Foreskin melanocyte (primary cell): ENCODE measurements at places on chromosomes 1 and 21.

DNA sequence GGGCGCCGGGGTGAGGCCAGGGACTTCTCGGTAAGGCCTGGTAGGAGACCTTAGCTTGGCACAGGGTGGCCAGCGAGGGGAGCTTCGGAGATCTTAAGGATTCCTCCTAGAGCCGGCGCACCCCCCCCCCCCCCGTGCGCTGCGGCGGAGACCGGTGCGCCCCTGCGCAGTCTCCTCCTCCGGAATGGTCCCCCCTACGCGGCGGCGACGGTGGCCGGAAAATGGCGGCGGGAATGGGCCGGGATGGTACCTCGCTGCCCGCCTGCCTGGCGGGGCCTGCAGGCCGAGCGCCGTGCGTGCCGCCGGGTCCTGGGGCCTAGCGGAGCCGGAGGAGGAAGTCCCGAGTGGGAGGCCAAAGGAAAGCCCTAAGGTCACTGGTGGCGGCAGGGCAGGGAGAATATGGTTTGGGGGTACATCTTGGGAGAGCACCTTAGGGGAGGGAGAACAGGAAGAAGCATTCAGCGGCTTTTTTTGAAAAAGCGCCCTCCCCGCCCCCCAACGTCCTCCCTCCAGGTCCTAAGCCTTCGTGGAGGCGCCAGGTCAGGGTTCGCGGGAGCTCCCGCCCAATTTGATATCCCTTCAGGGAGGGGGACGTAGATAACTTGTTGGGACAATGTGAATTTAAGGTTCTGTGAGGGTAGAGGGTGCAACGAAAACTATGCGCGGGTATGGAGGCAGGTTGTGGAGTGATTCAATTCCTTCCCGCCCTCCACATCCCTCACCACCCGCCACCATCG lies 429 bp downstream of the SRRM1 start:
- peak; percentile 11 for DNase-seq

DNA sequence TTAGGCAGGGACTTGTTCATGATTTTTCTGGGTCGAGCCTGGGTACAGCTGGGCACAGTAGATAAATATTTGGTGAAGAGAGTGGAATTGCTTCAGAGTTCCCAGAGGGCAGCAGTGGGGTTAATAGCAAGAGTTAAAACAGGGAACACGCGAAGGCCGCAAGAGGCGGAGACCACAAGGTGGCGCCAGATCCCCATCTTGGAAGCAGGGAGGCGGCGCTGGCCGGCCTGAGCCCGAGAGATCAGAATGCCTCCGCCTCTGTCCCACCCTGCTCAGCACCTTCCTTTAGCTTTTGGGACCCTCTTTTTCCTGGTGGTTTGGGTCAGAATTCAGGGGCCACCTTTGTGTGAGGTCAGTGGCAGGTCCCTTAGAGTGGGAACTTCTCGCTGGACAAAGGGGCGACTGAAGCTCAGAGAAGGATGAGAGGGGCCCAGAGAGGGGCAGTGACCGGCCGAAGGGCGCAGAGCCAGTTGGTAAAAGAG lies 6.5 kb upstream of the PADI2 start:
- DNase-seq = peak; percentile 66

DNA sequence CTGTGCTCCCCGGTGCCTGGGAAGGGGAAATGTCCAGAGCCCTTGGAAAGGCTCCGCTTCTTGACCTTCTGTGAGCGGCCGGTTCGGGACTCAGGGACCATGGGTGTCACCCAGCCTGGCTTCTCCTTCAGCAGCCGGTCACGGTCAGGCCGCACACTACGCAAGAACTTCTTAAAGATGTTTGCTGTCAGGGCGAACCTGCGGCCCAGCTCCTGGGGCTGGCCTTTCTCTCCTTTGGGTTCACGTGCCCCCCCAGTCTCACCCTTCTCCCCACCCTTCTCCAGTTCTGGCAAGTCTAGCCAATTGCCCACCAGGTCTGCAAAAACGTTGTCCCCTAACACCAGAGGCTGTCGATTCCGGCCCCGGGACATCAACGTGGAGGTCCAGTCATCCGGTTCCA lies 12.1 kb downstream of the INKA2 start:
- DNase-seq = no peak

GRCh38 chr1:211908453-211908852 lies 77.9 kb upstream of the LPGAT1 start:
- no peak for DNase-seq

GRCh38 chr1:210905365-210905904 lies 228.5 kb downstream of the KCNH1 start:
- DNase-seq = no peak

DNA sequence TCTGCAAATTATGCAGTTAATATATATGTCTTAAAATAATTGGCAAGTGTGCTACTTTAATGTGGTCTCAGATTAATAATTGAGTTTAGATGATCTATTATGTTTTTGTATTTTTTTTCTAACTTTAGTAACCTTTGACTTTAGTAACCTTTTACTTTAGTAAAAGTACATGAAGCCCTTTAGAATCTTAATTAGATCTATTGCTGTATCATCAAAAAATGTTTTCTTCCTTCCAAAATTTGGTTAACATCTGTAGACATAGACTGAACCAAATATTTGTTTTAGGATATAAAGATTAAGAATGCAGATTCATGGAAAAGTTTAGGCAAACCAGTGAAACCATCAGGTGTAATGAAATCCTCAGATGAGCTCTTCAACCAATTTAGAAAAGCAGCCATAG lies 25.7 kb upstream of the EPHX4 start:
- no peak for DNase-seq

DNA sequence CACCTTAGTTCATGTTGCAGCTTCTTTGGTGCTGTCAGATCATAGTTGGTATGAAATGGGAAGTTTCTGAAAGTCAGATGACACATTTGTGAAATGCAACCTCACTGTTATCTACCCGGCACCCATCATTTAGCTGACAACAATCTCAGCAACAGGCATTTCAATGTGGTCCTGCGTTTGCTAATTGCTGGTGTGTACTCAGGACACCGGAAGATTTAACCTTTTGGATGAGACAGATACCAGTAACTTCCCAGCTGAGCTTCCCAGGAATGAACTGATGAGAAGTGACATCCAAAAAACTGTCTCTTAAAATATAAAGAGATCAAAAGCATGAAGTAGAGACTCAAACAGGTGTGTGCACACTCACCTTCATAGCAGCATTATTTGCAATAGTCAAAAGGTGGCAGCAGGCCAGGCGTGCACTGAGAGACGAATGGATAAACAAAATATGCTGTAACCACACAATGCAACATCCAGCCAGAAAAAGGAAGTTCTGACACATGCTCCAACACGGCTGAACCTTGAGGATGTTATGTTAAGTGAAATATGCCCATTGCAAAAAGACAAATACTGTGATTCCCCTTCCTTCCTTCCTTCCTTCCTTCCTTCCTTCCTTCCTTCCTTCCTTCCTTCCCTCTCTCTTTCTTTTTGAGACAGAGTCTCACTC lies 7.9 kb upstream of the CLDN14 start:
- no peak for DNase-seq

GRCh38 chr1:20100632-20101355 lies 18.5 kb downstream of the PLA2G2D start:
- DNase-seq = peak; percentile 47

GRCh38 chr1:184074383-184074782 lies 22.9 kb downstream of the TSEN15 start:
- DNase-seq = no peak

DNA sequence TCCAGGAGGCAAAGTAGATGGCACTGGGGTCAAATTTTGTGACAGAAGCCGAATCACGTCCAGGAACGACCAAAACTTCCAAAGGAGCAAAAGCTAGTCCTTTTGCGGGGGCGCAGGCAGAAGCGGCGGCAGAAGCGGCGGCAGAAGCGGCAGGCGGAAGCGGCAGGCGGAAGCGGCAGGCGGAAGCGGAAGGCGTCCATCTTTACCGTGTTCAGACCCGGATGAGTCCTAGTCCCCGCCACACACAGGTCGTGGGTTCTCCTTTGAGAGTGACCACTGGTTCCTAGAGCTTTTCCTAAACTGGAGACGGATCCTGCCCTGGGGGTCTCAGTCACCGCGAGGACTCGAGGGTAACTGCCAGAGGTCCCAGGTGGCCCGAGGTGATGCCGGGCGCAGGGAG lies 53.6 kb downstream of the POFUT2 start:
- no peak for DNase-seq

DNA sequence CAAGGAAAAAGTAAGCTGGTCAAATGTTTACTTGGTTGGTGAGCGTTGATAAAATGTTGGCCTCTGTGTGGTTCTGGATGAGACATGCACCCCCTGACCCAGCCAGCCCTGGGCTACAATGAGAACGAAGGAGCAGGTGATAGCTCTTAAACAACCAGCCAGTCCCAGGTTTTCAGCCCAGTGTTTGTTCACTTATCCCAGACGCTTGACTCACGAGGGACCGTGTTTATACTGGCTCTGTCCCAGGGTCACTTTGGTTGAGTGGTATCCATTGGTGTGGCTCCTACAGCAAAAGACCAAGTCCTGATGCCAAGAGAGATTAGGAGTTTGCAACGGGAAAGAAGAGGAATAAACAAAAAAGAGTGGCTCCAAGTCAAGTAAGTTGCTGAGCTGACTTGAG lies 86.9 kb downstream of the KCNJ15 start:
- no peak for DNase-seq

GRCh38 chr1:244388961-244389360 lies 62.7 kb downstream of the ADSS2 start:
- peak; percentile 5 for DNase-seq

GRCh38 chr1:63918418-63918945 lies 144.7 kb downstream of the ROR1 start:
- no peak for DNase-seq

GRCh38 chr21:44496564-44497550 lies 41.5 kb downstream of the LRRC3 start:
- DNase-seq = no peak

- DNase-seq = peak; percentile 9
Observed at GRCh38 chr1:53278298-53278725, 40.0 kb upstream of the MAGOH start.

GRCh38 chr1:218361298-218362065 lies 16.3 kb downstream of the TGFB2 start:
- DNase-seq = no peak

DNA sequence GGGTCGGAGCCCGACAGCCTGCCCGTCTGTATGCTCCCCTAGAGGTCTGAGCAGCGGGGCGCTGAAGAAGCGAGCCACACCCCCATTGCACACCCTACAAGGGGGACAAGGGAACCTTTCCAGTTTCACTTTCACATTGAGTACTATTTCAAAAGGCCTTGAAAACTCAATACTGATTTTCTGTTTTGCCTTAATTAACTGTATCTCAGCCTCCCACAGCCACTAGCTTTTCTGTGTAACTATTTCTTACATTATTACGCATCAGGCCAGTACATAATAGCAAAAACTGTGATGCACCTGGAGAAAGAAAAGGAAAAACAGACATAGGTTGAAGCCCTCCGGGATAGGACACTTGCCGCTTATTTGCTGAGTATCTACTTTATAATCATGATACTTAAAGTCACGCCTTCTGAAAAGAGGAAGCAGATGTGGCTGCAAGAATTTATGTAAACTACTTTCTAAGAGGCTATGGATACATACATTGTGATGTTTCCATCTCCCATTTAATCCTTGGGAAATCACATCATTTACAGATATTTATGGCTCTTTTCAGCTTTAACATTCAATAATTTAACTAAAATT lies 1719.5 kb downstream of the MRPL39 start:
- no peak for DNase-seq

DNA sequence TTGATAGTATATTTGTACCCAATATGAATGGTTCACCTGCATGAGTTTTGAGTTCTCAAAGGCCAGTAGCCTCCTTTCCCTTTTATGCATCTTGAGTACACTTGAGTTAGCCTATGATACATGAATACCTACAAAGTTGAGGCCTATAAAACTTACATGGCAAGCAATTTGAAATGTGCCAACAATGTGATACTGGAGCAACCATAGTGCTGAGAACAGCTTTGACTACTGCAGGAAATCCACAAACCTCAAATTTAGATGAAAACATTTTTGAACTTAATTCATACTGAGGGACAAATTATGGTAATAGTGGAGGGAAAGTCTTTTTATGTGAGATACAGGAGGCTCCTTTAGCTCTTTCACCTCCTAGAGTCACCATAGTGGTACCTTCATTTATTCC lies 37.4 kb downstream of the LEPR start:
- no peak for DNase-seq

DNA sequence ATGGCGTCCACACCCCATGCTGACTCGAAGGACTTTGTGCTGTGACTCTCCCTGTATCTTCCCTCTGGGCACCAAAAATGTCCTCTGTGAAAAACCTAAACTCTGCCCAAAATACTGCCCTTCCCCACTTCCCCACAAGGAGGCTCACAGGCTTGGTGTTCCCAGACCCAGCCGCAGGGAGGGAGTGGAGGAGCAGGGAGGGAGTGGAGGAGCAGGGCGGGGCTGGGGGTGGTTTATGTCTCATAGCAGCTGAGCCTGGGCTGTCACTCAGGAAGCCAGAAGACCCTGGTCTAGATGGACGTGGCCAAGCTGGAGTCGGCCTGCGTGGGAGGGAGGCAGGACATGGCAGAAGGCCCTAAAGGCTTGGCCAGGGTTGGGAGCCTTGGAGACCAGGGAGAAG lies 461.7 kb downstream of the PTPRU start:
- no peak for DNase-seq

GRCh38 chr1:45574105-45574626 lies 9.7 kb upstream of the NASP start:
- no peak for DNase-seq

- DNase-seq = no peak
Observed at GRCh38 chr1:6509919-6510291, 18.4 kb upstream of the PLEKHG5 start.

- DNase-seq = no peak
Observed at GRCh38 chr1:243942196-243943150, 92.4 kb upstream of the AKT3 start.

GRCh38 chr1:3194760-3195479 lies 125.9 kb downstream of the PRDM16 start:
- no peak for DNase-seq

DNA sequence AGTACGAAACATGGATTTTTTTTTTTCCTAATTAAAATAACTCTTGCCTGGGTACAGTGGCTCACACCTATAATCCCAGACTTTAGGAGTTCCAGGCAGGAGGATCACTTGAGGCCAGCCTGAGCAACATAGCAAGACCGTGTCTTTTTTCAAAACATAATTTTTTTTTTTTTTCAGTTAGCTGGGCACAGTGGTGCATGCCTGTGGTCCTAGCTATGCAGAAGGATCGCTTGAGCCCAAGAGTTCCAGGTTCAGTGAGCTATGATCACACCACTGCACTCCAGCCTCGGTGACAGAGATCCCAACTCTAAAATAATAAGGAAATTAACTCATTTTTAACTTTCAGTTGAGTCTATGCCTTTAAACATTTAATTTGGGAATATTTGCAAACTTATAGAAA lies 170.1 kb downstream of the NEK7 start:
- DNase-seq = no peak

GRCh38 chr1:111648806-111649205 lies 29.2 kb downstream of the RAP1A start:
- no peak for DNase-seq
